ENCODE measurements at places on chromosomes 7 and 10.

- DNase-seq = no peak
Measured at GRCh38 chr7:99739699-99740572, 4.9 kb upstream of the CYP3A7 start.

DNA sequence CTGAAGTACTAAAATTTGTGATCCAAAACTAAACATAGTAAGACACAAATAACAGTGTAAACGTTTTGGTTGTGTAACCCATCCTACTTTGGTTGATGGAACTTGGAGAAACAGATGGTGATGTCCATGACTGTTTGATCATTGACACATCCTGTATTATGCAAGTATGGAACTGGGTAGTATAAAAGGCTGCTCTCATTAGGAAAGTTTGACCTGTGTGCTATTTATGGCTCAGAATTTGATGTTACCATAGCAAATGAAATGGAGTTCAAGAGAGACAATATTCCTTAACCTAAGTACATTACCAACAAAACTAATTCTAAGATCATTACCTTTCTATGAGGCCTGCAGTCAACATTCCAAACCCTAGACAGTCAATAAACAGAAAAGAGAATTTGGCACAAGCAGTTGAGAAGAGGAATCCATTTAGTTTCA, 39.9 kb downstream of the DKK1 start:
- DNase-seq = no peak

DNA sequence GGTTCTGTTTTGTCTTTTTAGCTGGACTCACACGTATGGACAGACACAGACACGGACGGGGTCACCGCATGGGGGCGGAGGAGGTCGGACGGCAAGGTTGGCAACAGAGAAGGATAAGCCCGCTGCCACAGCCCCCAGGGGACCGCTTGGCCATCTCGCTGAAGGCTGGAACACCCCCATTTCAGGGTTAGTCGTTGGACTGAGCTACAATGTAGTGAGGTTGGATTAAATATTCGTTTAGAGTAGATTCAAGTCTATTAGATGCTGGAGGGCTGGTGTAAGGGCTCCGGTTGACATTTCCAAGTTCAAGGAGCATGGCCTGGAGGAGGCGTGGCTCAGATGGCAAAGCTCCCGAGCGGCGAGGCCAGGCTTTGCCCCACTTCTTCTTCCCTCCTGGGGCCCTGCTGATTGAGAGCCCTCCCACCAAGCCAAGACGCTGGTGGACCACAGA, 35.2 kb downstream of the PPIF start:
- DNase-seq = no peak

- DNase-seq = no peak
Measured at GRCh38 chr7:128119036-128119435, 87.8 kb upstream of the LRRC4 start.

DNA sequence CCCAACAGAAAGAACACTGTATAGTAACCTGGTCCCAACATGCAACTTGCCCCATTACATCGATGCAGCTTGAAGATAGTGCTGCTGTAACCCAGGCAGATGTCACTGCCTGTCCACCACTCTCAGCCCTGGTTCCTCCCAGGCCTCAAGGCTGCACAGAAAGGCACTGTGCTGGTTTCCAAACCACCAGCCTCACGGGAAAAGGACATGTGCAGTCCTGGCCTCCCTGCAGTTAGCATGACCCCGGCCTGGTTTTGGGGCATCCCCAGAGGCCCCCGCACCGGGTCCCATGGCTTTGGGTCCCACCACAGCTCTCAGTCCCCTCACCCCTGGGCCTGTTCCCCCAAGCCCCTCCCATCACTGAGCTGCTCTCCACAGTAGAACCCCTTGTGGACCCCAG, 214.5 kb downstream of the TNS3 start:
- DNase-seq = no peak
